ENCODE measurements at places on chromosomes 7 and 10.

- no peaks in the 10 kb centered on the region for H3K36me3 ChIP-seq
- no peak for DNase-seq
- H3K27me3 ChIP-seq: no peaks in the 10 kb centered on the region
Observed at GRCh38 chr7:73719806-73720169, 319 bp upstream of the STX1A start.

DNA sequence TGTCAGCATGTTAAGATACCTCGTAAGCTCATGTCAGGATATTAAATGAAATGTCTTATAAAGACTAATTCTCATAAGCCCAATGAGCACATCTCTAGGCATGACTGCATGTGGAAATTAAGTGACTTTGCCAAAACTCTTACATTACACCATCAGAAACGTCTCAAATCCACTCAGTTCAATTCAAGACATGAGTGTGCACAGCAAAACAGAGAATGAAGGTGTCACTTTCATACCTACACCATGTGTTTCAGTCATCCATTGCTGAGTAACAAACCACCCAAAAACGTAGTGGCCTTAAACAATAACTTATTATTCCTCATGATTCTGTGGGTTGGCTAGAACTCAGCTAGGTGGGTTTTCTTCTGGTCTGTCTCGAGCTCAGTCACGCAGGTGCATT lies 99.8 kb downstream of the ATE1 start:
- H3K4me1 ChIP-seq: no peaks in the 10 kb centered on the region
- no peak overlapping the region for H3K27ac ChIP-seq
- H3K27me3 ChIP-seq: no peaks in the 10 kb centered on the region
- DNase-seq: no peak
- H3K36me3 ChIP-seq: peaks cover 5% of the 10 kb centered on the region

- no peaks in the 10 kb centered on the region for H3K27me3 ChIP-seq
- peaks cover 8% of the 10 kb centered on the region for H3K4me1 ChIP-seq
- H3K27ac ChIP-seq: peak overlapping the region; percentile 93
Observed at GRCh38 chr10:102152545-102152890, 329 bp downstream of the NOLC1 start.

GRCh38 chr10:48907730-48908129 lies 31.9 kb downstream of the LRRC18 start:
- DNase-seq: no peak
- H3K27ac ChIP-seq: no peak overlapping the region
- H3K4me1 ChIP-seq: no peaks in the 10 kb centered on the region
- H3K4me3 ChIP-seq: no peak overlapping the region

DNA sequence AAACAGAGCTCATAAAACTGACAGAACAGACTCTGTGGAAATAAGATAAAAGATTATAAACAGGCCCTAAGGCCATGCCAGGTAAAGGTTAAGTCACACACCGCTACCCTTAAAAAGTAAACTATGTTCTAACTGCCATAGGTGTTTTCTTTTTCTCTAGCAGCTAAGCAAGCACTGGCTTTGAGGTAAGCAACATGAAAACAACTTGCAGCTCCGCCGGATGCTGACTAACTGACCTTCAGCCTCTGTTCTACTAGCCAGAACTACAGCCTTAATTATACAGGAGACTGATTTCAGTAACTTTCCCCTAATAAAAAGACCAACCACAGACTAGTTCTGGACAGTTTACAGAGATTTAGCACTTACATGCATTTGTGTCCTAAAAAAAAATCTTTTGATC lies 708.3 kb downstream of the CCSER2 start:
- H3K4me1 ChIP-seq: no peaks in the 10 kb centered on the region
- no peaks in the 10 kb centered on the region for H3K36me3 ChIP-seq
- no peak overlapping the region for H3K4me3 ChIP-seq
- DNase-seq: no peak

- H3K4me3 ChIP-seq: peak overlapping the region; percentile 88
- H3K27ac ChIP-seq: no peak overlapping the region
- DNase-seq: no peak
- no peaks in the 10 kb centered on the region for H3K27me3 ChIP-seq
- no peaks in the 10 kb centered on the region for H3K36me3 ChIP-seq
- H3K4me1 ChIP-seq: peaks cover 13% of the 10 kb centered on the region
Observed at GRCh38 chr10:7819121-7819460, 786 bp downstream of the TAF3 start.

DNA sequence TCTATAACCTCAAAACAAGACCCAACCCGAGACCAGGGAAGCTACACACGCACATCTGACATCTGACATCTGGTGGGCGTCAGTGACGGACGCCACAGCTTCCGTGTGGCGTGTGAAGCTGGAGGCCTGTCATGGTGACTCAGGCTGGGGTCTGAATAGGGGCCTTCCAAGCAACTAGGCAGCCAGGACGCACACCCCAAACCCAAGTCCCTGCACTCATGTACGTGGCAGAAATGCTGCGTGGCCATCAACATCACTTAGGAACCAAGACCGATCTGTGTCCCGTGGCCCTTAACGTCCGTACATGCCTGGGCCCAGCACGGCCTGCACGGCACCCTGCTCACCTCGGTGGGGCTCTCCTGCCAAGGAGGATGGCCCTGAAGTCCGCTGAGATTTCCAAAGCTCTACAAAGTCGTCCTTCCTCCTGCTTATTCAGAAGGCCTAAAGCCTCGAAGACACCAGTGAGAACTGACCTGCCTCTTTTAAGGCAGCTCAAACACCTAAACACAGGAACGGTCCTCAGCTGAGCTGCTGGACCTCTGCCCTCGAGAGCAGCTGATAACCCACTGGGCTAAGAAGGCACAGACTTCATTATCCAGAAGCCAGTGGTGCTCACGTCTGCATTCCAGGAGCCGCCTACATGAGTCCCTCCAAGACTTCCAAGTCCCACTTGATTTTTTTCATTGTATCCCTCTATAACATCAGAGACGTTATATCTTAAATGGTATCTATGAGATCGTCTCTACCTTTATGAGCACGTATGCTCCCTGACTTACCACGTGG lies 82.5 kb downstream of the DIP2C start:
- no peaks in the 10 kb centered on the region for H3K27me3 ChIP-seq
- peaks cover 17% of the 10 kb centered on the region for H3K4me1 ChIP-seq
- no peak overlapping the region for H3K4me3 ChIP-seq
- no peak overlapping the region for H3K27ac ChIP-seq

DNA sequence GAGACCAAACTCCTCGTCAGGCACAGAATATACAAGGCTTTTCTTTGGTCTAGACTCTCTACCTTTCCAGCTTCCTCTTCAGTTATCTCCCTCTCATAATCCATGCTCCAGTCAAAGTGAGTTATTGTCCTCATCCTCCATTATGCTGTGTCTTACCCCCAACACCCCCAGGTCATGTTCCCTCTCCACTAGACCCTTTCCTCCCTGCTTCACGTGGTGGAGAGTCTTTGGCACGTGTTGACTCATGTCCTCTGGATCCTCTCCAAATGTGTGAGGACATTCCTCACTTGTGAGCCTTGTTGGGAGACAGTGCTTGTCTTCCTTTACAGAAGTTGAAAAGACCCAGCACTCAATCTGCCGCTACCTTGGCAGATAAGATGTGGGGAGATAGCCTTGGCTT lies 36.0 kb upstream of the DLD start:
- no peak overlapping the region for H3K4me3 ChIP-seq
- H3K4me1 ChIP-seq: no peaks in the 10 kb centered on the region
- H3K36me3 ChIP-seq: no peaks in the 10 kb centered on the region
- H3K27me3 ChIP-seq: no peaks in the 10 kb centered on the region
- no peak overlapping the region for H3K27ac ChIP-seq

DNA sequence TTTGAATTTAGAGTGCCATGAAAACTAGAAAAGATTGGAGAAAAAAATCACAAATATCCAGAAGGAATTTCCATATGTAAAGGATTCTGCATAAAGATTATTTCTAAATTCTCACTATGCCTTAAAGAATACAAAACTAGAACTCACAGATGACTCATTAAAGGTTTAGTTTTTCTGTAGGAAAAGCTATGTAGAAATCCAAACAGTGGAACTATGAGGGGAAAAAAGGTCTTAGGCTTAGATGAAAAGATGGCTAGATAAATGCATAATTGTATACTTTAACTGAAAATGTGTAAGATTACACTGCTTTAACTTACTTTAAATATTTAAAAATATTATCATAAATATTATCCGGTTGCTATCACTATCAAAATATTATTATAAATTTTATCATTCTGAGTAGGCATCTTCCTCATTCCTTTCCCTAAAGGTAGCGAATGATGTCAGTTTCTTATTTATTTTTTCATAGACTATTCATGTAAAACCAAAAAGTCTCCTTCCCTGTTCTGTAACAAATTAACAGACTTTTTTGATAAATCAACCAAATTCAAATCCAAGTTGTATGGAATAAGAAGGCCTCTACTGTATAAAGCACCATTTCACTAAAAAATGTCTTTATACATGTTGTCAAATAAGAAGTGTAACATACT lies 69.1 kb upstream of the COMTD1 start:
- no peak overlapping the region for H3K4me3 ChIP-seq
- H3K36me3 ChIP-seq: no peaks in the 10 kb centered on the region
- no peak for DNase-seq
- H3K27ac ChIP-seq: no peak overlapping the region
- no peaks in the 10 kb centered on the region for H3K4me1 ChIP-seq

GRCh38 chr10:105192861-105193260 lies 551.8 kb downstream of the SORCS3 start:
- no peak for DNase-seq
- H3K27me3 ChIP-seq: no peaks in the 10 kb centered on the region
- no peaks in the 10 kb centered on the region for H3K36me3 ChIP-seq

DNA sequence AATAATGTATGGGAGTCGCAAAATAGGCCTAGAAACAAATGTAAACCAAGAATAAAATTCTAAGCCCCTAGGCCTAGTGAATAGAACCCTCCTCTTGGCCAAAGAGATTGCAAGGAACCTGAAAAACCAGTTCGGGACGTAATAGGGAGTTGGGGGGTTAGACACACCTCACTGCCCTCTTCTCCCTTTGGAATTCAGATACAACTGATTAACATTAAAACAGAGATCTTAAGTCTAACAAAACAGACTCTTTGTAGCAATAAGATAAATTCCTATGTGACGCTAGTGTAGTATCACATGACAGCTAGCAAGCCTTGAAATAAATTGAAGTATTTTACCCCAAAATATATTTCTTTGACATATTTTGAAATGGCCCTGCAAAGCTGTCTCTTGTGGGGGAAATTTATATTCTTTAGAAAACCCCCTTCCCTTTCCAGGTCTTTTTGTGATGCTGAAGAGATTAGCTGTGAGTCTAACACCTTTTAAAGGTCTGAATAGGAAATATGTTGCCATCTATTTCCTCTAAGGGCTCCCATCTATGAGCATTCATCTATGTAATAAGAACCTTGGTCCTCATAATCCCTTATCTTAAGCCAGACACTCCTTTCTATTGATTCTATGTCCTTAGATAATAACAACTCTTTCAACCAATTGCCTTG lies 623.4 kb upstream of the NRG3 start:
- H3K27me3 ChIP-seq: no peaks in the 10 kb centered on the region
- no peak overlapping the region for H3K4me3 ChIP-seq
- DNase-seq: no peak
- no peaks in the 10 kb centered on the region for H3K4me1 ChIP-seq

Data from ascending aorta (tissue), 2 donors.